Lung (tissue), 17 donors: ENCODE measurements at places on chromosomes 4 and X. TPM values are rescaled to one million over a fixed set of nuclear protein-coding genes. Genes with fewer than 3 reads are reported as not detected.

DNA sequence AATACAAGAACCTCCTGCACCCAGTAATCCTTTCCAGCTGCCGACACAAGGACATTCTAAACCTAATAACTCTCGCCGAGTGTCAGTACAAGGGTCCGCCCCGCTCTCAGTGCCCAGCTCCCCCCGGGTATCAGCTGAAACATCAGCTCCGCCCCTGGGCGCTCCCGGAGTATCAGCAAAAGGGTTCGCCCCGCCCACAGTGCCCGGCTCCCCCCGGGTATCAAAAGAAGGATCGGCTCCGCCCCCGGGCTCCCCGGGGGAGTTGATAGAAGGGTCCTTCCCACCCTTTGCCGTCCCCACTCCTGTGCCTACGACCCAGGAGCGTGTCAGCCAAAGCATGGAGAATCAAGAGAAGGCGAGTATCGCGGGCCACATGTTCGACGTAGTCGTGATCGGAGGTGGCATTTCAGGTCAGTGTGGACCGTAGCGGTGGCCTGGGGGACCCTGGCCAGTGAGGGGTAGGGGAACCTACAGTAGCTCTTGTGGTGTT, at the start of gene MAOA:
MAOA (plus strand) TSS at position 295 of the 490 bp plus-strand sequence; CDS start at position 338, 43 bp downstream.
- H3K36me3 ChIP-seq, result no peaks in the 10 kb centered on the region
- peak within 1 kb of the TSS; percentile 86 for H3K27ac ChIP-seq
- no peaks in the 10 kb centered on the region for H3K4me1 ChIP-seq
- peak; percentile 75 for DNase-seq

DNA sequence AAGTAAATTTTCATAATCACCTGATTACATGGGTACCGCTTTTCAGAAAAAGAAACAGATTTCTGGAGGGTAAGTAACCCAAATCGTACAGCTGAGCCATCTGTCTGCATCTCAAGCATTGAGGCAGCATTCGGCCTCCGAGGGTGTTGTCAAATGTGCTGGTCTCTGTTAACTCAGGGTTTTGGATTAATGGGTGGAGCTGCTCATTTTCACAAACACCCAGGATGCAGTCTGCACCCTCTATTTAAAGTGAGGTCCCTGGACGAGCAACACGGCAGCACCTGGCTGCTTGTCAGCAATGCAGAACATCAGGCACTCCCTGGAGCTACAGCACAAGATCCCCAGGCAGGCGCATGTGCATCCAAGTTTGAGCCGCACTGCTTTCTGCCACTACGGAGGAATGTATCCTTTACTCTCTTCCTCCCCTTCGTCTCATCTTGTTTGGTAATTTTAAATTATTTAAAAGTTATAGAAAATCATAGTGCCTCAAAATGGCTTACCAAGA, 24.7 kb upstream of the NAP1L5 start:
- DNase-seq, result no peak
- H3K27me3 ChIP-seq, result no peaks in the 10 kb centered on the region
- peaks cover 28% of the 10 kb centered on the region for H3K36me3 ChIP-seq
- peaks cover 6% of the 10 kb centered on the region for H3K4me1 ChIP-seq
- H3K27ac ChIP-seq, result no peak overlapping the region

DNA sequence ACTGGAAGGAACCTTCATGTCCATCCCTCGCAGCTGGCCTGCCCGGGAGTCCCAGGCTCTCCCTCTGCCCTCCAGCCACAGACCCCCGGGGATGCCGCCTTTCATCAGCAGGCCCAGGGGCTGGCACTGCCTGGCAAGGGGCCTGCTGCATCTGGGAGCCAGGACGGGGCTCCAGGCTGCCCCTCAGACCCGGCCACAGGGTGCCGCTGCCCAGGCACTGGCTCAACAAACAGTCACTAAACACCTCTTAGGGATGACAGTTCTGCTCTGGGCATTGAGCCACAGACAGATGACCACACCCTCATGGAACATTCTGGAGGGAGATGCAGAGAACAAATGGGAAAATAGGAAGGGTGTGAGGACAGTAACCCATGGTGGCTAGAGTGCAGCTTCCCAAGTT, 109.3 kb downstream of the HMX1 start:
- no peak overlapping the region for H3K27ac ChIP-seq
- no peak for DNase-seq
- H3K4me1 ChIP-seq, result no peaks in the 10 kb centered on the region
- no peaks in the 10 kb centered on the region for H3K27me3 ChIP-seq
- no peaks in the 10 kb centered on the region for H3K36me3 ChIP-seq

OCRL gene
- polyA plus RNA-seq, result 8.6 TPM

- H3K4me1 ChIP-seq, result no peaks in the 10 kb centered on the region
- no peak overlapping the region for H3K27ac ChIP-seq
- DNase-seq, result no peak
Observed at GRCh38 chrX:100248885-100249493, 161.1 kb downstream of the PCDH19 start.

DNA sequence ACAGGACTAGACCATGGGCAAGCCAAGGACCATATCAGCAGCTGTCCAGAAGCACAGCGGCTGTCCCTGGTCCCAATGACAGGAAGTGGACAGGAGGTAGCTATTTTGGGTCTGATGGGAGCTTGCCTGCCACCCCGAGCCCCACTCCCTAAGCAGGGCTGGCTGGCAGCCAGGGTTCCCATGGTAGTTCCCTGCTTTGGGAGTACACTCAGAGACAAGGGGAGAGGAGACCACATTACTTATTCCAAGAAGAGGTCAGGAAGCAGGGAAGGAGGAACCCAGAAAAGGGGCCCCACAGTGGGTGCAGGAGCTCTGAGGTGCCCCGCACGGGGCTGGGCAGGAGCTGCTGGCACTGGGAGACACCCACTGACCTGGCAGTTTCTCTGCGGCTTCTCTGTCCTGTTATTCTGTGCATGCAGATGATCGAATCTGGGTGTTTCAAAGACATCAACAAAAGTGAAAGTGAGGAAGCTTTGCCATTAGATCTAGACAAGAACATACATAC, 36.3 kb downstream of the HTT-AS start:
- peaks cover 18% of the 10 kb centered on the region for H3K4me1 ChIP-seq
- peak; percentile 66 for DNase-seq
- H3K27me3 ChIP-seq, result no peaks in the 10 kb centered on the region
- H3K4me3 ChIP-seq, result no peak overlapping the region
- no peak overlapping the region for H3K27ac ChIP-seq

HSD17B13 gene
- polyA plus RNA-seq, result 0.15 TPM

GRCh38 chr4:8284391-8284790, 14.8 kb downstream of the HTRA3 start:
- no peaks in the 10 kb centered on the region for H3K27me3 ChIP-seq
- peaks cover 15% of the 10 kb centered on the region for H3K4me1 ChIP-seq
- H3K27ac ChIP-seq, result no peak overlapping the region
- no peaks in the 10 kb centered on the region for H3K36me3 ChIP-seq

FAM236D gene
- not detected for polyA plus RNA-seq

GRCh38 chr4:121791481-121791880, 9.6 kb upstream of the EXOSC9 start:
- no peak overlapping the region for H3K4me3 ChIP-seq
- no peak overlapping the region for H3K27ac ChIP-seq
- H3K36me3 ChIP-seq, result no peaks in the 10 kb centered on the region
- no peaks in the 10 kb centered on the region for H3K4me1 ChIP-seq

DNA sequence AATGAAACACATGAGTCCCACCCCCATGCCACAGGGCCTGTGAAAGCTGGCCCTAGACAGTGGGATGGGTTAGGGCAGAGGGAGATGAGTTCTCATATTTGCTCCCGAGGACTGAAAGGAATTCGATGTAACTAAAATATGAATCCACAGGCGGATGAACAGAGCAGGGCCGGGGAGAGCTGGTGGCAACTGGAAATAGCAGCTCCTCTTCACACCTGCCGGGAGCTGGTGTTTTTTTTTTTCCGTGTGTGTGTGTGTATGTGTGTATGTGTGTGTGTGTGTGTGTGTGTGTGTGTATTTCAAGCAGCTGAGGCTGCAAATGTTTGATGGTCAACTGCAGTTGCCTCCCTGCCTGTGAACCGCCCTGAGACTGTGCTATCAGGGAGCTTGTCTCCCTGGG, 115.1 kb upstream of the PSAPL1 start:
- no peak overlapping the region for H3K27ac ChIP-seq
- DNase-seq, result no peak
- H3K4me3 ChIP-seq, result no peak overlapping the region
- H3K36me3 ChIP-seq, result no peaks in the 10 kb centered on the region
- no peaks in the 10 kb centered on the region for H3K4me1 ChIP-seq
- no peaks in the 10 kb centered on the region for H3K27me3 ChIP-seq

FAT4 gene
- polyA plus RNA-seq, result 1.1 TPM

DNA sequence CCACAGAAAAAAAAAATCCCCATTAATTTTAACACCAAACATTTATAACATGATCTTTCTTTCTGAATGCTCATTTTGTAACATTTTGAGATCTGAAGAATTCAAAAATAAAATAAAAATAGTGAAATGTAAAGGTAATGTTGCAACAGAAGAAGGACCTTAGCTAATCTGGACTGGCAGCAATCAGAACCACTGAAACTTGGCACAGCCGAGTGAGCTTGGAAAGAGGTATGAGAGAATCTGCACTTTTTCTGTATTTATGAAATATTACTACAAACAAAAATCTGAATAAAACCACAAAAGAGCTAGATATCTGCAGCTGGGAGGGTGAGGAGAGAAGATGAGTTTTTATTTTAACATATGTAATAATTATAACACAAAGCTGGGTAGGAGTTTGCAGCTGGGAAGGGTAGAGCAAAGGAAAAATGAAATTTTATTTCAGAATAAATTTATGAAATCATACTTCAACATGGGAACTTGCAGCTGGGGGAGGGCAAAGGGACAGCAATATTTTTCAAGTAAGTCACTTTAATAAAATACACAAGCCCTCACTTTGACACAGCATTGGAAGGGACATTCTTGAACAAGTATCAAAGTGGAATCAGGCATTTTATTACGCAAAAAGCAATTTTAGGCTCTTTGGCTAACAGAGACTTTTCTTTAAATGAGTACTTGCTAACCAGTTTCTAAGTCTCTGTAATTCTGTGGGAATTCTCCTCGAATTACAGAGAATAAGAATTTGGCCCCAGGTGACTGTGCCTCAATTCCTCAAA, 26.7 kb downstream of the DKK2 start:
- no peak for DNase-seq
- no peaks in the 10 kb centered on the region for H3K27me3 ChIP-seq
- H3K4me1 ChIP-seq, result no peaks in the 10 kb centered on the region
- H3K4me3 ChIP-seq, result no peak overlapping the region

GRCh38 chrX:6770936-6771335, 236.0 kb upstream of the VCX3A start:
- no peaks in the 10 kb centered on the region for H3K36me3 ChIP-seq
- no peak overlapping the region for H3K4me3 ChIP-seq

DNA sequence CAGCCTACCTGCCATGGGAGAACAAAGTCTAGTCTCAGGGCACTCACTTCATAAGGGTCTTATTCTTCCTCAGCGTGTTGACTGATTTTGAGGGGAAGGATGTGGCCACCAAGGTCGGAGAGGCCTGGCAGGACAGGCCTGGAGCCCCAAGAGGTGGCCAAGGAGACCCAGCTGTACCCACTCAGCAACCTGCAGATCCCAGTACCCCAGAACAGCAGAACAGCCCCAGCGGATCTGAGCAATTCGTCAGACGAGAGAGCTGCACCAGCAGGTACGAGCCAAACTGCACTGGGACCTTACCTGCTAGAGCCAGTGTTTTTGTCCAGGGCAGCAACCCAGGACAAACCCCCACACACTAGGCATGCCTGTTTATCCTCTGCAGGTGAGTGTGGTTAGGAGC, 34.3 kb downstream of the PNMA5 start:
- DNase-seq, result no peak
- no peak overlapping the region for H3K4me3 ChIP-seq
- H3K27ac ChIP-seq, result no peak overlapping the region
- H3K27me3 ChIP-seq, result no peaks in the 10 kb centered on the region
- no peaks in the 10 kb centered on the region for H3K4me1 ChIP-seq

DNA sequence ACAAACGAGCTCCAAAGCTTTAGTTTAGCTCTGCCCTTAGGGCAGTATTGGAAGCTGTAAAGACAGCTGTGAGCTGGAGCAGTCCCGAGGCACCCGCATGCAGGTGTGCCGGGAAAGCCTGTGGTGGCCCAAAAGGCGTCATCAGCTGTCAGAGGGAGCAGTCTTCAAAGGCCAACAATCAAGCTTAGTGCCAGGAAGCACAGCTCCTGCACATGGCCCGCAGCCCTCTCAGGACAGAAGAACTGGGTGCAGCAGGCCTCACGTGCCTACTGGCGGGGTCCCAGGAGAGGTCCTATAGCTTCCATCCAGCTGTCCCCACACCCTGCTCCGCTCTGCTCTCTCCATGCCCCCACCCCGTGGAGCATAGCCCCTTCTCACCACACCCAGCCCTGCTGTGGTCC, 92.2 kb upstream of the TRIM2 start:
- no peak overlapping the region for H3K27ac ChIP-seq
- no peaks in the 10 kb centered on the region for H3K27me3 ChIP-seq
- H3K4me3 ChIP-seq, result no peak overlapping the region
- no peaks in the 10 kb centered on the region for H3K4me1 ChIP-seq
